ENCODE measurements at places on chromosomes 12 and 14. TPM values are rescaled to one million over a fixed set of nuclear protein-coding genes. Genes with fewer than 3 reads are reported as not detected.

DNA sequence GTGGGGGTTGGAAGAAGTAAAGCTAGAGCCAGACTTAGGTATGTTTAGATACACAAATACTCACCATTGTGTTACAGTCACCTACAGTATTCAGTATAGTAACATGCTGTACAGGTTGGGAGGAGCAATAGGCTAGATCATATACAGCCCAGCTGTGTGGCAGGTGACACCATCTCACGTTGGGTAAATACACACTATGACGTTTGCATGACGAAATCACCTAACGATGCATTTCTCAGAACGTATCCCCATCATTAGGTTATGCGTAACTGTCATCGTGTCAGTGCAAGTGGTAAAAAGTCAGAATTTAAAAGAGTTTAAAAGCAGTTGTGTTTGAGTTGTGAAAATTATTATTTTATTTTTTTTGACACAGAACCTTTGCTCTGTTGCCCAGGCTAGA, 167.1 kb downstream of the APAF1 start:
- DNase-seq, result no peak

Gene LALBA
- total RNA-seq, result not detected

- DNase-seq, result no peak
Measured at GRCh38 chr12:108918206-108918605, 38.3 kb downstream of the DAO start.

DNA sequence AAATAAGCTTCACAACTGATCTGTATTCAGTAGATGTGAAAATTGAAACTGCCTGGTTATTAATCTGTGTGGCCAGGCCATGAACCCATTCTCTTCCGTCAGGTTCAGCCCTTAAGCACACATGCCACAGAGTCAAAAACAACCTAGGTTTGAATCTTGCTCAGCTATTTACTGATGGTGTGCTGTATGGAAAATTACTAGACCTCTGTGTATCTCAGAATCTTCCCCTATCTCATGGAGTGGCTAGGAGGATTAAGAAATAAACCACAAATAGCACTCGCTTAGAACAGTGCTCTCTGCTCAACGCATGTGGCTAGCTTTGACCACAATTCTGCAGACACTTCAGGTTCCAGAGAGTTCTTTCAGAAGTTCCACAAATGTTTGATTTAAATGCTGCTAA, 240.7 kb upstream of the PLEKHG7 start:
- no peak for DNase-seq

DNA sequence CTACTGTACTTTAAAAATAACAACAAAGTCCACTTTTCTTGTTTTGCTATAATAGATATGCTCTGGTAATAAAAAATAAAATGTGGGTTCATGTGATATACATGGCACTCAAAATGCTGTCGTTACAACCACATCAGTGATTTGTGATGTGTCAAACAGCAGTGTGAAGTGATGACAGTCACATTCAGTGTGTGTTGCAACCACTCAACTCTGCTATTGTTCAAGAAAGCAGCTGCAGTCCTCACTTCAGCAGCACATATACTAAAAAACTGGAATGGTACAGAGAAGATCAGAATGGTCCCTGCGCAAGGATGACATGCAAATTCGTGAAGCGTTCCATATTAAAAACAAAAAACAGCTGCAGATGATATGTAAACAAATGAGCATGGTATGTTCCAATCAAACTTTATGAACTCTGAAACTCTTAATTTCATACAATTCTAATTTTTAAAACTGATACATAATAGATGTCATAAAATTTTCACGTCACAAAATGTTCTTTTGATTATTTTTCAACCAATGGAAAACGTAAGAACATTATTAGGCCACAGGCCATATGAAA, 6.7 kb downstream of the TRMT5 start:
- DNase-seq, result no peak

GRCh38 chr14:22926316-22926715, 2.9 kb downstream of the PRMT5 start:
- DNase-seq, result no peak

- DNase-seq, result no peak
Measured at GRCh38 chr14:52117111-52117832, 48.4 kb upstream of the NID2 start.

- DNase-seq, result peak; percentile 63
Measured at GRCh38 chr14:76867516-76868453, 41.6 kb downstream of the LRRC74A start.

DNA sequence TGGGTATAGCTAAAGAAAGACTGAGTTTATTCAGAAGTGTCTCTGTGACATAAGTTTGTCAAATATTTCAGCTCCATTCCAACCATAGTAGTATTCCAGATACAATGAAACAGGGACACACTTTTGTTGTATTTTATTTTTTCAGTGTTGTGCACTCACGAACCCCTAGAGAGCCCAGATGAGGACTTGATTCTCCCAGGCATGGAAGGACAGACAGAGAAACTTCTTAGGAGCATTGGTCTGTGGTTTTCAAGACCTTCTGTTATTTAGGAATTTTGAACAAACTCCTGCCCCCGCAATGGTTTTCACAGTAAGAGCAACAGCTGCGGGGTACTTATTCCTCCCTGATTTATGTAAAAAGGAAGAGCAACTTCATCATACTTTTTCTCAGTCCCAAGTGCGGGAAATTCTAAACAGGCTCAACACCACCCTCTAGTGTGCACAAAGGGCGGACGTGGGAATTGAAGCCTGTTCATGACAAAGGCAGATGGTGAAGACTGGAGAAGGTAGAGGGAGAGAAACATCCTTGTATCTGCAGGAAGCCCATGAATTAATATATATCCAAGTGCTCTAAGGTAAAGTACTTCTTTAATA, 147.6 kb downstream of the PAH start:
- peak; percentile 70 for DNase-seq

GRCh38 chr12:79482323-79482722, 208.4 kb downstream of the PAWR start:
- no peak for DNase-seq

DNA sequence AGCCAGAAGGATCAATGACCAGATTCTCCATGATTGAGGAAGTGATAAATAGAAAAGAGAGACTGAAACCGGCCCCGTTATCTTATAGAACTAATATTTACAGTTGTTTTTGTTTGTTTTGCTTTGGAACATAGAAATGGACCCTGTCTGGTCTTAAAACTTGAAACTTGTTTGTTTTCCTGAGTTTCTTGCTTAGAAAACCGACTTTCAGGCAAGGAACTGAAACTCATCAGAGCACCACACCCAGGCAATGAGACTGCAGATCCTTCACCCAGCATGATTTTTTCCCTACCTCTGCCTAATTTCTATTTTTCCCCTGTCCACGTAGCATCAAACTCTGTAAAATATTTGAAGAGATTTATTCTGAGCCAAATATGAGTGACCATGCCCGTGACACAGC, 10.6 kb upstream of the CLEC12A start:
- no peak for DNase-seq

GRCh38 chr12:75820071-75820470, 211.5 kb downstream of the PHLDA1 start:
- DNase-seq, result no peak

Gene COX8C
- total RNA-seq, result not detected

Gene EPYC
- total RNA-seq, result not detected

Gene LRRC10
- total RNA-seq, result not detected

Gene PARP11
- total RNA-seq, result 13.1 TPM

- no peak for DNase-seq
Measured at GRCh38 chr12:49843411-49843810, 505 bp upstream of the BCDIN3D start.

GRCh38 chr12:68673788-68674187, 13.0 kb upstream of the NUP107 start:
- DNase-seq, result no peak

GRCh38 chr14:56774503-56774902, 35.8 kb downstream of the OTX2 start:
- DNase-seq, result no peak

DNA sequence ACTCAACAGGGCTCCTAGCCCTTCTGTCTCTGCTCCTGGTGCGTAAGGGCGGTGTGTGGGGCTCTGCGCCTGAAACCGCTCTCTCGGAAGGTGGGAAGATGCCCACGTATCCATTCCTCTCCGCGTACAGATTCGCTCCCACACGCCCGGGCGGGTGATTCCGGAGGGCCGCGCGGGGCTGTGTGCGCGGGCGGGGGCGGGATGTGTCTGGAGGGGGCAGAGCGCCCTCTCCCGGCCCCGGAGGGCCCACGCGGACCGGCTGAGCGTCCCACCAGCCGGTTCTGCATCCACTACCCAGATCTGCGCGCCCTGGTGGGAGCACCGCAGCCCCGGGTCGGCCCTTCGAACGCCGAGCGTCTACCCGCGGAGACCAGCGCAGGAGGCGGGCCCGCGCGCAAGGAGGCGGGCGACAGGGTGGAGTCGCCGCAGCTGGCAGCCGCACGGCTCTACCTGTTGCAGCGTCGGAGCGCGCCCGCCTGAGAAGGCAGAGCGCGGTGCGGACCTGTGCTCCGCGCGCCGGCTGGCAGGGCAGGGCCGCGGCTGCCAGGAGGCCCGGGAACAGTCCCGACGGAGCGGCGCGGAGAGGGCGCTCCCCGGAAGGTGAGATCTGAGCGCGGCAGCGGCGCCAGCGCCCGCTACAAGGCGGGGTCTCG, 1.4 kb upstream of the KCNK13 start:
- peak; percentile 74 for DNase-seq

GRCh38 chr12:2301531-2302461, 249.0 kb downstream of the CACNA1C start:
- no peak for DNase-seq

Gene RNU6-8
- not detected for total RNA-seq

- DNase-seq, result no peak
Measured at GRCh38 chr12:12890543-12891079, 751 bp upstream of the GPRC5A start.

Gene KCNC2
- total RNA-seq, result not detected

Gene KRT4
- not detected for total RNA-seq

Gene JDP2
- 33.4 TPM for total RNA-seq

Gene LRIG3
- 40.5 TPM for total RNA-seq

DNA sequence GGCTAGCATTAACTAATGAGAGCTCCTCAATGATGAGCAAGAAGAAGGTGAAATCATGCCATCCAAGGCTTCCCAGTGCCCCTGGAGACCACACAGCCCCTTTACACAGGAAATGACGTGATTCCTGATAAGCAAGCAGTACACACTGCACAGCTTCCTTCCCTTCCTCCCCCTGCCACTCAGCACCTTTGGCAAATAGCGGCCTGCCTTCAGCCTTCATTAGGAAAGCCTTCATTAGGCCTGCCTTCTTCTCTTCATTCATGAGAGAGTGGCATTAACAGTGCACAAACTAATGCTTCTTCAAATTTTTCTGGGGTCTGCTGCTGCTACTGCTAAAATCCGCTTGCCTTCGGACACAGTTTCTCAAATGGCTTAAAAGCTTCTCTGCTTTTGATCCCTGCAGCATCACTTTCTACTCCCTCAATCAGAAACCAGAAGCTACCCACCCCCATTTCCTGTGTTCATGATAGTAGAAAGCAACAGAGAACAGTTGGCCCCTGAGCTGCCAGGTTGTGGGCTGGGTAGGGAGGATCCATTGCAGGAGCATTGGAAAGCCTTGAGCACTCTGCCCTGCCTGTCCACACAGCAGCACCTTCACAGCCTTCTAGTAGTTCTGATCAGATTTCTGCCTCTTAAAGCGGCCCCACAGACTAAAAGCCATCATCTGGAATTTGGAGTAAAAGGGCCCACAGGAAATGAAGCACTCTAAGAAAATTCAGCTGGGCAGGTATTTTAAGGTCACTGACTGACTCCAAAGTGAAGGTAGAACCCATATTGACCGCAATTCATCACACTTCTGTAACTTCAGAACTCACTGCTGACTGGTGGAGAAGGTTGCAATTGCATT, 103.8 kb upstream of the ETV6 start:
- no peak for DNase-seq

Gene TEDC1
- total RNA-seq, result 13.2 TPM

DNA sequence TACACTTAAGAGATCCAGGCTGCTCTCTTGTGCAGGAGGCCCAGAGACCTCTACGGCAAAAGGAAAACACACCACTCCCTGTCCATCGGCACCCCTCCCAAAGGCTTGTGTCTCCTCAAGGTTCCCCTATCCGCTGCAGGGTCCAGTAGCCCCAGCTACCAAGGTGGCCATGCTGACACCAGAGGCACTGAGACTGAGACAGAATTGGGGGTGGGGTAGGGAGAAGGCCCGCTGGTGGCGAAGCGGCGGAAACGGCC, 590 bp downstream of the DDIT3 start:
- no peak for DNase-seq

GRCh38 chr14:26330982-26331381, 266.9 kb downstream of the NOVA1 start:
- DNase-seq, result no peak

DNA sequence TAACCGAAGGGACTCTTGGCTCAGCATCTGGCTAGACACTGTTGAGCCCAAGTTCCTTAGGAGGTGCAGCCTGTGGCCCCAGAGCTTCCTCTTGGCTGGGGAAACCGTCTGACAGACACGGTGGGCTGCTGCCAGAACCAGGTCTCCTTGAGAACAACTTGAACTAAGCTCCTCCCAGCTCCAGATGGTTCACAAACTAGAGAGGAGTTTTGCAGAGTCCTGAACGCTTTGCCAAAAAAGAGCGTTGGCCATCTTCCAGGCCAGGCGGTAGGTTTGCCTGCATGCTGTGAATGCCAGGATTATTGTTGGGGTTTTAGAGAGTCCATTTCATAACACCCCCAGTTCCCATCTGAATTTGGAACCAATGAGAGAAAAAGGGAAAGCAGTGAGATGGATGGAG, 399.8 kb downstream of the RGS6 start:
- no peak for DNase-seq

- DNase-seq, result no peak
Measured at GRCh38 chr14:35878272-35879150, 52.4 kb downstream of the BRMS1L start.

Gene CLEC4D
- total RNA-seq, result 0.41 TPM

DNA sequence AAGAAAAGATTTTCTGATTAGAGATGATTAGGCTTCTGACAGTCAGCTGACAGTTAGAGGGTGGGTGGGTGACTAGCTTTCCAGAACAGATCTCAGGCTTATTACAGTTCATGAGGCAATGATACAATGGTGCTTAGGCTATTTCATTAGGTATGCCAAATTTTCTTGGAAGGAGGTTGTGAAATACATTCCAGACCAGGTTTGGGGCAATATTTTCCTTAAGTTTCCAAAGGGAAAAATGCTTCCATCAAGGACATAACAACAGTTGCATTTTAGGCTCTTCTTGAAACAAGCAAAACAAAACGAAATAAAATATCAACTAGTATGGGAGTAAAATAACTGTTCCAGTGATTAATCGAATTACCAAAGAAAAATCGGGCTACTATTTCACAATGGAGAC, 59.3 kb upstream of the CNTN1 start:
- DNase-seq, result no peak

Gene MFAP5
- total RNA-seq, result 0.38 TPM
